Hippocampal formation (tissue), 2 donors: ENCODE measurements at places on chromosomes 5 and 9.

DNA sequence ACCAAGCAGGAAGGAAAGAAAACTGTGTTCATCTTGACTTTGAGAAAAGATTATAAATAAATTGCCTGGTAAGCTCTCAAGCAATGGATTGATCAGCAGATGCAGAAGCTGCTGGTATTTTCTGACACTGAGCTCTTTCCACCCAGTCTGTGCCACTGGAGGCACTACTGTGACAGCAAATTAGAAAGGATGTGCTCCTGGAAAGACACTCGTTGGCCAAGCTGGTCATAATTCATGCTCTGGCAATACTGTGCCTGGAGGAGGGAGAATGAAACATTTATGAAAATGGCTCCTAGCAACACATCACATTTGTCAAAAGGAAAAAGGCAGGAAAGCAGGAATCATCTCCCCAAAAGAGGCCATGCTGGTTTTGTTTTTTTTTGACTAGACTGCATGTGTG lies 84.2 kb downstream of the CAVIN4 start:
- DNase-seq, result no peak

GRCh38 chr5:56328753-56329560 lies 95.8 kb upstream of the ANKRD55 start:
- no peak for DNase-seq

- no peak for DNase-seq
Measured at GRCh38 chr9:112777914-112778313, 27.4 kb downstream of the SNX30 start.

GRCh38 chr5:88029011-88029410 lies 239.6 kb downstream of the TMEM161B start:
- no peak for DNase-seq

- DNase-seq, result no peak
Measured at GRCh38 chr5:72854419-72854818, 38.0 kb downstream of the TNPO1 start.

DNA sequence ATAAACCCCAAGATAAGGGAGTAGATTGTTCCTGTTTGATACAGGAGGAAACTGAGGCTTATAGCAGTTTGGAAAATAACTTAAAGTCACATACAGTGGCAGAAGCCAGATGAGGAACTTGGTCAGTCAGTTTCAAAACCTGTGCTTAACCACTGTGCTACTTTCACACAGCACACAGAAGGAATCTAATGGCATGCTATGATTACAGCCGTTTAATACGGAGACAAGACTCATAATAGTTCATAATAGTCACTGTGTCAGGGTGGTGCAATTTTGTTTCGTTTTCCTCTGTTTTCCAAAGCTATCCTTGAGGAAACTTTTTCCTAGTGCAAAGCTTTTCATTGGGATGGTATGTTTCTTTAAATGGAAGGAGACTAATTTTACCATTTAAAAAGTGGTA lies 112.3 kb downstream of the GCNT1 start:
- no peak for DNase-seq

- DNase-seq, result no peak
Measured at GRCh38 chr9:99299211-99300102, 77.4 kb downstream of the SEC61B start.

DNA sequence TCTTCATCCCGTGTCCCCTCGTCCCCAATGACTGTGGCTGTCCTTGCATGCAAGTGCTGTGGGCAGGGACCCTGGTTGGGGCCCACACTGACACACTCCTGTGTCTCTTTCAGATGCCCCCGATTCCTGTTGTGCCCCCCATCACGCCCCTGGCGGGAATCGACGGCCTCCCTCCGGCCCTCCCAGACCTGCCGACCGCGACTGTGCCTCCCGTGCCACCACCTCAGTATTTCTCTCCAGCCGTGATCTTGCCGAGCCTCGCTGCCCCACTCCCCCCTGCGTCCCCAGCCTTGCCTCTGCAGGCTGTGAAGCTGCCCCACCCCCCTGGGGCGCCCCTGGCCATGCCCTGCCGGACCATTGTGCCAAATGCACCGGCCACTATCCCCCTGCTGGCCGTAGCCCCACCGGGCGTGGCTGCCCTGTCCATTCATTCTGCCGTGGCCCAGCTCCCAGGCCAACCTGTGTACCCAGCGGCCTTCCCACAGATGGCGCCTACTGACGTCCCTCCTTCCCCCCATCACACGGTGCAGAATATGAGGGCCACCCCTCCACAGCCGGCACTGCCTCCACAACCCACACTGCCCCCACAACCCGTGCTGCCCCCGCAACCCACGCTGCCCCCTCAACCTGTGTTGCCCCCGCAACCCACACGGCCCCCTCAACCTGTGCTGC lies 75.0 kb downstream of the WNK2 start:
- no peak for DNase-seq

DNA sequence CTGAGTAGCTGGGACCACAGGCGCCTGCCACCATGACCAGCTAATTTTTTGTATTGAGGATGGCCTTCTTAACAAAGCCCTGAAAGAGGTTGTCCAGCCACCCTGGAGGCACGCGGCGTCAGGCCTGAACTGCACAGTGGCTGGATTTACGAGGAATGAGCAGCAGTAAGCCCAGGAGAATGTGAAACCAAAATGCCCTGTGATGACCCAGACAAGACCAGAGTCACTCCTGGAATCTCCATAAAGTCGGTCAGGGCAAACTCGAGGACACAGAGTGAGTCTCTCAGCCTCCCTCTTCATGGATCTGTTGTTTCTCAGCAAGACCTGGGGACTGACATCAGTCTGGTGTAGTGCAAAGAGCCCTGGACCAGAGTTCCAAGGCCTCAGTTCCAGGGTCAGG lies 53.2 kb upstream of the C5orf58 start:
- no peak for DNase-seq

DNA sequence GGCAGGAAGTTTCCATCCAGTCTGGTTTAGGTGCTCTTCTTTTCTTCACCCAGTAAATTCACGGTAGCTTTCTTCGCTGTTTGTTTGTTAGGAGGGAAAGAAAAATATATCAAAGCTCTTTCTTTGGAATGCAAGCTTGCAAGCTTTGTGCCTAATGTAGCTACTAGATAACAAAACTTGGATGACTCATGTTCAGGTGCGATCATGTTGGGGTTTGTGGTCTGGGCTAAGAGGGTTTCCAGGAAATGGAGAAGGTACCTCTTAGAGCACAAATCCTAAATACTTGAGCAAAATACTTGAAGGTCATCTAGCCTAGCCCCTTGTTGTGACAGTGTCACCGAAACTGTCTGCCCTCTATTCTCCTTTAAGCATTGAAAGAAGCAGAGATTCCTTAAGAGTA lies 17.7 kb downstream of the SRP19 start:
- no peak for DNase-seq

DNA sequence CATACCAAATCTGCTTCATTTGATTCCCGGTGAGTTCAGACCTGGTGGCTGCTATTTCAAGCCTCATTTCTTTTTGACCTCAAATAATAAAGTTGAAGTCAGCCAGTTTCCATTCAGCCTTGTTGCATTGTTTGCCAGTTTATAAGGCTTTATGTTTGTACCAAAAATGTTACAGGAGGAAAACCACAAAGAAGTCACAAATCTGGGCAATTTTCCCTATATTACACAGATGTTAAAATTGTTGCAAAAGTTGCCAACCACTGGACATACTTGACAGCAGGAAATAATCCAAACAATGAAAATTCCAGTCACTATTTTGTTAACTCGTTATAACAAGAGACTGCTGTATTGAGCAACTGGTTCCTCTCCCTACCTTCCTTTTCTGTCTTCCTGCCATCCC lies 1325.0 kb upstream of the DMAC1 start:
- no peak for DNase-seq

DNA sequence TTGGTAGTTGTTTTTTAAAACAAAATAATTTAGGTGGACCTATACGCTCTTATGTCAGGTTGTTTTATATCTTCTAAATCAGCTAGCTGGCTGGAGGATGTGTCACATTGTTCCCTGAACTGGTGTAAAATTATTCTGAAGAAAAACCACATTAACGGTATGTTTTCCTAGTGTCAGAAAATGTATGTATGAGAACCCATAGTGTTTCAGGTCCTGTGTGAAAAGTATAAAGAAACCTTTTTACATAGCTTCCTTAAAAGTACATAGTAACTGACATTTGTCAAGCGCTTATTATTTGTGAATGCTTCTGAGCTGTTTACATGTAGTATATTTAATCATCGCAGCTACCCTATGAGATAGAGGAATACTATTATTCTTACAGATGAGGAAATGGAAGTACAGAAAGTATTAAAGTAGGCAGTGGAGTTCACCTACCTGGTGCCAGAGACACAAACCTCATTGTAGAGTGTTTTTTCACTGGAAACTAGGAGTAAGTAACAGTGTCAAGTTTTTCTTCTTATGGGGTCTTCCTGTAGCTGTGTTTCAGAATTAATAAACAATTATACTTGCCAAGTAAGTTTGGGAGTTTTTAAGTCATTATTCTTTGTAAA lies 10.4 kb upstream of the FAM120AOS start:
- DNase-seq, result no peak

DNA sequence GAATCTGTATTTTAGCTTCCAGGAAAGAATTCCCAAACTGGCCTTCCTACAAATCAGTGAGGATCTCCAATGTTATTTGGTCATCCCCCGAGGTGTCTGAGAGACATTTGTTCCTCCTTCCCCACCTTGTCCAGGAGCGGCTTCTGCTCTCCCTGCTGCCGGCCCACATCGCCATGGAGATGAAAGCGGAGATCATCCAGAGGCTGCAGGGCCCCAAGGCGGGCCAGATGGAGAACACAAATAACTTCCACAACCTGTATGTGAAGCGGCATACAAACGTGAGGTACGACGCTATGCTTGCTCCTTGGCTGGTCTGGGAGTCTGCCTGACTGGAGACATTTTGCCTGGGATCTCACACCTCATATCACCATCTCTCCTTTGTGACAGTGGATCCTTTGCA lies 160.4 kb downstream of the CFAP90 start:
- no peak for DNase-seq

DNA sequence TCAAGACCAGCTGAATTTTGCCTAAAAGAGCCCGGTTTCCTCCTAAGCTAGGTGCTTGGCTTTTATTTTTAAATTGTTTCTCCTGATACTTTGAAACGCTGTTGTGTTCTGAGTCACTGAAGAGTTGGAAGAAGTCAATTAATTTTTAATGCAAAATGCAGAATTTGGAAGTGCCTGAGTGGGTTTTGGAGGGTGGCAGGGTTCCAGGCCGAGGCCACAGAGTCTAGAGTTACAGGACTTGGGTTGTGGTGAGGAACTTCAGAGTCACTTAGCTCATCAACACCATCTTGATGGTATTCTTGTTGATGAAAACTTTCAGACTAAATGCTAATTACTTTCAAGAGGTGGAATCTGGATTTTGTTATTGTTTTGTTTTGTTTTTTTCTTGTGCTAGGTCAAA lies 130.6 kb downstream of the PDZD2 start:
- DNase-seq, result no peak

DNA sequence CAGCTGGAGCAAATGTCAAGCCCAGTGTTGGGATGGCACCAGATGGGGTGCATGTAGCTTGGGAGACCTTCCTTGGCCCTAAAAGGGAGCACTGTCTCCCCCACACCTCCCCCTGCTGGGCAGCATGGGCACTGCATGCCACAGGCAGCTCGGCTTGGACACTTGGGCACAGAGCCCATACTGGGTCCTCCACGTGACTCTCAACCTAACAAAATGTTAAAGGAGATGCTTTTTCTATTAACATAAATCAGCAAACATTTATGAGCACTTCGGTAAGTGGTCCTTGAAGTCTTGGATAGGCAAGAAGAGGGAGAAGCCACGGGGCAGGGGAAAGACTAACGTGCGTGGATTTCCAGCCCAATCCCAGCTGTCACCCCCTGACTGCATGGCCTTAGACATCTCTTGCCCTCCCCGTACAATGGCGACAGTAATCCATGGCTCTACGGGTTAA lies 23.9 kb upstream of the MAPK9 start:
- no peak for DNase-seq

DNA sequence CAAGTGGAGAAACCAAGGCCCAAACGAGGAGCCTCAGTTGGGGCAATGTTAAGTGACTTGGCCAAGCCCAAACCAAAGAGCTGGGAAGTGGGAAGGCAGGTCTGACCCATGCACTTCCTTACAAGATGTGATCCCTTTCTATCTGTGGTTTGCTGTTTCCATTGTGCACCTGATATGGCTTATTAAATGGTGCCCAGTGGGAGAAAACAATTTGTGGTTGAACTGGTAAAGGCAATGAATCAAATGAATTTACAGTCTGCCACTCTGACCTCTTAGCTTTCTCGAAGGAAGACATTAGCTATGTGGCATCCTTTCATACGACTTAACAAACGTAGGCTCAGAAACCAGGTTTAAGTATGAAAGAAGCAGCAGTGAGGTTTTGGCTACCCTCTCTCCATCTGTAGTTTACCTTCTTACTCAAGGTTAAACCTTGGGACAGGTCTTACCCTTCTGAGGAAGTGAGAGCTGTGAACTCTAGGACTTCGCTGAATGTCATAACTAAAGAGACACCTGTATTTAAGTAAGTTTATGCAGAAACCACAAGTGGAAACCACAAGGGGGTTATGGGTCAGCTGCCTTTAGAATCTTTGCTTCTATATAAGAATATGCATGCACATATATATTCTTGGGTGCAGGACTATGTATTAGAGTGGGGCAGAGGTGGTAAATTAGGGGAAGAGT lies 100.5 kb upstream of the SPATA31D4 start:
- DNase-seq, result no peak

- DNase-seq, result peak; percentile 12
Measured at GRCh38 chr9:97470076-97470475, 31.4 kb upstream of the TMOD1 start.

DNA sequence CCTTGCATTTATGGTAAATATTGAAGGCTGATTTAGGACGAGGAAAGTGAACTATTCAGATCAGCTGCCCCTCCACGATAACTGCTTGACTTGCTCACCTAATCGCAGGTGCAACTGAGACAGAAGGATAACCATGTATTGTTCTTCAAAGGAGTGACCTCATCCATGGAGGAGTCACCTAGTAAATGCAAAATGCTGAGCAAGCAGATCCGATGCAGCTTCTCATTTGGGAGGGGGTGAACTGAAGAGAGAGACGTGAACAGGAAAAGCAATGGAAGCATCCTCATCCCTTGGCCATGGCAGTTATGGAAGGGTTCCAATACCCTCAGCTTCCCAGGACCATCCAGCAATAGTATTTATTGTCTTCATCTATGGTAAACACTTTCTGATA lies 47.5 kb downstream of the RASGRF2 start:
- DNase-seq, result no peak

- no peak for DNase-seq
Measured at GRCh38 chr9:124272118-124272517, 14.4 kb downstream of the NEK6 start.

GRCh38 chr5:10745133-10745532 lies 15.9 kb downstream of the DAP start:
- DNase-seq, result no peak

- DNase-seq, result no peak
Measured at GRCh38 chr9:132556235-132556634, 26.2 kb upstream of the BARHL1 start.

DNA sequence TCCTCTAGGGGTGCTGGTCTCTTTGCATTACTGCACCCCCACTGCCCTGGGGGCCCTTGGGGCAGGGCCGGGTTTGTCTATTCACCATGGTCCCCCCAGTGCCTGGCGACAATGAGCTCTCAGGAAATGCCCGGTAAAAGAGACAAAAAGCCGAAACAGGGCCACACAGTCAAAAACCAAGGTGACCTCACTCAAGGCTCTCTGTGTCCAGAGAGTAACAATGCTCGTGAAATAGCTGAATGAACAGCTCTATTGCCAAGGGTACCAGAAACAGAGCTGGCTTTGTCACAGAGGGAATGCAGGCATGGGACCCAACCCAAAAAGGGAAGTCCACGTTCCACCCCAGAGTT lies 16.0 kb downstream of the SH3PXD2B start:
- DNase-seq, result peak; percentile 85
